ENCODE measurements at places on chromosomes 7 and 10.

DNA sequence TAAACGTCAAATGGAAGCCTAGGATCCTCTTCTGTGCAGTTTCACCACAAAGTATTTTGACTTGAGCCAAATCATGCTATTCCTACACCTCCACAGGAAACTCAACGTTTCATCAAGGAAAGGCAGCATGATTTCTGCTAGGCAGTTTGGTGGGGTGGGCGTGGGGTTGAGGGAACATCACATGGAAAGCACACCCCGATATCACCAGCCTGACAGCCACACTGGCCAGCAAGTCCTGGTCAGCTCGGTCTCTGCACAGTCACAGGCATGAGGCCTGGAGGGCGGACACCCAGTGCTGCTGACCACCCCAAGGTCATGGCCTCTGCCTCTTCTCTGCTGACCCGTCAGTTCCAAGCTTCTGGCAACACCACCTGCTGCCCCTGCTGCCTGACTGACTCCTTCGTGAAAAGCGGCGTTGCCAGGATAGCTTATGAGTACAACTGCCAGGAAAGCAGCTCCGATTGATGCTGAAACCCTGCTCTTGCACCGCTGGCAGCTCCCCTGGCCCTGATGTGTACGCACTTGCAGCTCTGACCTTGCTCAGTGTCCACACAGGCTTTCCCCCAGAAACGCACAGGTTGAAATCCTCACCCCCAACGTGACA lies 171.5 kb downstream of the DIP2C start:
- no peak for DNase-seq

GRCh38 chr7:126398285-126398684 lies 854.5 kb downstream of the GRM8 start:
- DNase-seq: no peak

- DNase-seq: no peak
These were observed 25.7 kb downstream of the OPALIN start for GRCh38 chr10:96333101-96333500.

DNA sequence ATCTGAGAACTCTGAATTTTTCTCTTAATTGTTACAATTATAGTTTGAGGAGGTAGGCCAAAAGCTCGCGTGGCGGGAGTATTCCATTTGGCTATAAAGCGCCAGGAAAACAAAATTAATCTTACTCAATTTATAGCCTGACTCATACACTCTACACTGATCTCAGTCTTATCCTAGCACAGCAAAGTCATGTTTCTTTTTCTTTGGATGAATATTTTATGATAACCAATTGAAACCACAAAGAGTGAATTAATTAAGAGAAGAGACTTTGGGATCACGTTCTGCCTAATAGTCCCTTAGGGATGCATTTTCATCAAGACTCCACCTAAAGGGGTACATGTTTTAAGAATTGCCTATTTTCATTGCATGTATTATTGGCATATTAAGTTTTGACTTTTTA lies 420.8 kb downstream of the HGF start:
- DNase-seq: no peak

DNA sequence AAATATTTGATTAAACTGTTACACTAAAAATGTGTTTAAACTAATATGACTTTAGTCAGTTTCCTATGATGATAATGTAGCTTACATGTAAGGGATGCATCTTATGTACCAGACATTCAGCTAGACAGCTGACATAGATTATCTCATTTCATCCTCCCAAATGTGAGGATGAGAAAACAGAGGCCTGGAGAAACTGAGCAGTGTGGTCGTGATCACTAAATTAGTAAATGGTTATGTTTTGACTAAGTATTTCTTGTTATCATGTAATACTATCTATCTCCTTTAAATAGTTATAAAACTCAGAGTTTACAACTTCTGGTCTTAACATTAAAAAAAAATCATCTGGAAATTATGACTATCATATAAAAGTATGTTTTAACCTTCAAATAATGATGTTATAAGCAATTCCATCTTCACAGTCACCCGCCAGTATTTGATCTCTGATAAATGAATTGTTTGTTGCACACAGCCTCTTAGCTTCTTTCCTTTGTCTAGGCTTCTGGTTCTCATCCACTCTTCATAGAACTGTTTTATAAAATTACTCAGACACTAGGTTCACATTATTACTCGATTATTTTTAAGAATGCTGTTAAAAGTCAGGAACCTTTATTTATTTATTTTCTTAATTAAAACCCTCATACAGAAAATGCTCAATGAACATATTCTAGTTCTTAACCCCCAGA lies 33.6 kb upstream of the HDAC9 start:
- no peak for DNase-seq

GRCh38 chr7:151799506-151799905 lies 77.4 kb downstream of the PRKAG2 start:
- DNase-seq: no peak

GRCh38 chr7:95811846-95812445 lies 39.6 kb downstream of the DYNC1I1 start:
- DNase-seq: peak; percentile 53

DNA sequence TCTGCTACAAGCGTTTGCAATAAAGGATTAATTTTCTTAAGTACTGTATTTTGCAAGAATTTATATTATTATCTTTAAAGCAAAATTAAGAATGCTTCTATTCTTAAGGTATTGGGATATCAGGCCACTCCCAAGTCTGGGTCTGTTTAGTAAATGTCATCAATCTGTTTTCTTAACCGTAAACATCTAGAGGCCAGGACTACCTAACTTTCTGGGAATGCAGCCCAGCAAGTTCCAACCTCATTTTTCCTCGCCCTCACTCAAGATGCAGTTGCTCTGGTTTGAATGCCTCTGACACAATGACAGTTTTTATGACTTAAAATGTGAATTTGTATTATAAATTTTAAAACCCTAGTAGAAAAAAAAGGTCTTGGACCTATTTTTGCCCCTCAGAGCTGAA lies 143.5 kb downstream of the INHBA start:
- DNase-seq: no peak

DNA sequence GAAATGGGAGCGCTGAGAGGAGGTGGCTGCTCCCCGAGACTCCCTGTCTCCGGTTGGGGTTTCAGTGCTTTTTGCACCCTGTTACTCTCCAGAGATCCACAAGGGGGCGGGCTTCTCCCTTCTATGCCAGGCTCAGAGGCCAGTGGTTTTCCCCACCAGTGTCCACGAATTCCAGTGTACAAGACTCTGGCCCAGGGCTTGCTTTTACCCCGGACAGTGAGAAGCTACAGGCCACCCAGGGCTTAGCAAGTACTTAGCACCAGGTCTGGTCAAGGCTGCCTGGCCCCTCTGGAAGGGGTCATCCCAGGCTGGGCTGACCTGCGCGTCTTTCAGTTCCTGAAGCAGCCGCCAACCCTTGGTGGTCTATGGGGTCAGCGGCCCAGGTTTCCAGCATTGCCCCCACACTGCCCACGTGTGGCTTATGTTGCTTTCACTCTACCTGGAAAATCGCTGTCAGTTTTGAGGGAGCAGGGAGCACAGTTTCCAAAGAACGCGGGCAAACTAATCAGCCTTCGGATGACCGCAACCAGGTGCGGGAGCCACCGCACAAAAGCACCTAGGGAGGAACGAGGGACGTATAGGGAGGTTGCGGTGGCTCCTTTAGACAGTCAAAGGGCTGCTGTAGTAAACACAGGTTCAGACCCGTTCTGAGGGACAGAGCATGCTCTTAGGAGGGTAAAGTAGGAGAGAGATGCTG lies 6.8 kb downstream of the CYP26A1 start:
- DNase-seq: peak; percentile 44

DNA sequence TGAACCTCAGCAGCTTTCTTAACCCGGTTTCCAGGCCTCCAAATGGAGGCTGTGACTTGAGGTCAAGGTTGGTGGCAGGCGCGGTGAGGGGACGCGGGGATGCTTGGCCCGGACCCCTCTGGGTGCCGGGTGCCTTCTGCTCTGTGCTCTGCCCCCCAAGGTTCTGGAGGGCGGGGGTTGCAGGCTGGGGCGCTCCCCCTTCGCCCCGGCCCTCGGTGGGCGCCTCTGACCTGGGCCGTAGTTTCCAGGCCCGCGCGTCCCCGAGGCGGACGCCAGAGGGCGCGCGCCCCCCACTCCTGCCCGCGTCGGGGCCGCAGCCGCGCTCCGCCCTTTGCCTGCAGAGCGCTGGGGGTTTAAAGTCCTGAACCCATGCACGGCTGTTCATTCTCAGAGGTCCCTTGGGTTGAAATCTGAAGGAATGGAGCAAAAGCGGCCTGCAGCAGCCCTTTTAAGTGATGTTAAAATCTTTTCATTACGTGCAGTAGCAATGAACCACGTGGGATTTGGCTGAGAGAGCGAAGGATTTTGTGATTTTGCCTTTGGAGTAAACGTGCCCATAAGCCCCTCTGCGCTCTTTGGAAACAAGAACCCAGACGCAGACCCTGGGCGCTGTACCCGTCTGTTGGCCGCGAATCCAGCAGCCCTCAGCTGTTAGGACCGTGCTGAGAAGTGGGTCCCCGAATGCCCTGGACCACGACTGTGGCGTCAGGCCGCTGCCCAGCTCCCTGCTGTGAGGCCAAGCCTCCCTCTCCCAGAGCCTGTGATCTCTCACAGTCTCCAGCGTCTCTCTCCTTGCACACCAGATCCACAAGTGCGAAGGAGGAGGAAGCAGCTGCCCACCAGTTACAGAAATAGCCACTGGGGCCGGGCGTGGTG lies 135.0 kb downstream of the ACTR3B start:
- peak; percentile 46 for DNase-seq

DNA sequence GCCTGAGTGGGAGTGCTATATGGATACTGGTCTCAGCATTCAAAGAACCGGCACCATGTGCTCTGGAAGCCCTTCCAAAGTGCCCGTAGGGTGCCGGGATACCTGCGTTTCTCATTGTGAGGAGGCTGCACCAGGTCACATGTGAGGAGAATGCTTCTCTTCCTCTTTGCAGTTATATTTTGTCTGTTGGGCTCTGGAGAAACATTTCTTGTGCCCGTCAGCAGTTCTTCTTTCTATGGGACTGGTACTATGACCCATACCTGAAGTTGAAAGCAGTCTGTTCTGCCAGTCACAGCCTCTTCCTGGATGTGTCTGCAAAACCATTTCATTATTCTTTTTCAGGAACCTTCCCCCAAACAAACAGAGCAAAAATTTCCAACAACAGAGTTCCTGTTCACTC lies 465.0 kb downstream of the SUGCT start:
- no peak for DNase-seq

DNA sequence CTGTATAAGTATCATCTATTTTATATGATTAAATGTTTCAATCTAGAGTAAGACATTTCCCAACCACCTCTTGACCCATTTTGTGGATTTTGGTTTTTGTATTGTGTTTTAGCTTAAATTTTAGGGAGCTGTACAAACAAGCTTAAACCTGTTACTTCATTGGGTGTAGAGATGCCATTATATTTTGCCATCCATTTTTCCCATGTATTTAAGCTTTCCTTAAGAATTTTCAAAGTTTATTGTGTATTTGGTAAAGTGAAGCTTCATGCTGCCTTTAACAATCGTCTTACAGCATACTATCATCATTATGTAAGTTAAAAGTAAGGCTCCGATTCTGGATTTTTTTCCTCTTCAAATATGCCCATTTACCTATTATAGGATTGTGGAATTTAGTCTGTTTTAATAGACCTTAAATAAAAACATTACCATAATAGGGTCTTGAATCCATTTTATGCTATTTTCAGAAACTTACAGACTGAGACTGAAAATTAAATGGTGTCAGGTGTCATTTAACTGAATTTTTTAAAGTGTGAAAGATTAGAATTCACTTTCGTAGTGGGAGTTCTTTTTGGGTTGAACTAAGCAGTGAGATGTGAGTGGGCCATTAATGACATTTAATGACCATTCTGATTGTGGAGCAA lies 2.2 kb downstream of the KMT2E start:
- no peak for DNase-seq

DNA sequence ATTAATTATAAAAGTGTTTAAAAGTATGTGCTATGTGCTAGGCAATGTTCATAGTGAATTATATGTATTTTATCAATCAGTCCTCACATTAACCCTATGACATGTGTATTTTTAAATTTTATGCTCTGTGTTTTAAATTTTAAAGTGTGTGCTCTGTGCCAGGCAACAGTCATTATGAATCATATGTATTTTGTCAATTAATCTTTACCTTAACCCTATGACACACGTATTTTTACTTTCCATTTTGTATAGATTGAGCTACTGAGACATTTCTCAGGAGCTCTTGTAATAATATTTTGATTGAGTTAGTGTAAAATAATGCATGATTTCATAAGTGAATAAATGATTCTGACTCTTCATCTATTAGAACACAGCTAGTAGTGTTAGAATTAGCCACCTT lies 117.8 kb downstream of the THSD7A start:
- no peak for DNase-seq

GRCh38 chr7:151607464-151607867 lies 87.8 kb upstream of the RHEB start:
- DNase-seq: peak; percentile 90

- DNase-seq: no peak
These were observed 1214.4 kb upstream of the C7orf33 start for GRCh38 chr7:147376192-147376591.

- no peak for DNase-seq
These were observed 148.4 kb downstream of the INHBA start for GRCh38 chr7:41554481-41554880.

DNA sequence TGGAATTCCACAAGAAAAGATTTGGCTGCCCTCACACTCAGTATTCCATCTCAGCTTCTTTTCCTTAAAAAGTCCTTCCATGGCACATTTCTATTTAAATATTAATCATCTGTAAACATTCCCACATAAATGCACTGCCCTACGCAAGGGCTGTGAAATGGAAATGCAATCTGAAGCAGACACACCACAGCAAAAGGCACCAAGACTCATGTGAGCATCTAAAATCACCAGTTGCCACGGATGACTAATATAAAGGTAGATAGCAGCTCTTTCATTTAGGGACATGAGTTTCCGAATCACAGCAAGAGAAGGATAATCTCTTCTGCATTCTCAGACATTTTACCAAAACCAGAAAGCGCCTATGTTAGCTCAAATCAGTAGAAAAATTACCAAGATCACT lies 31.6 kb downstream of the COA1 start:
- DNase-seq: no peak

DNA sequence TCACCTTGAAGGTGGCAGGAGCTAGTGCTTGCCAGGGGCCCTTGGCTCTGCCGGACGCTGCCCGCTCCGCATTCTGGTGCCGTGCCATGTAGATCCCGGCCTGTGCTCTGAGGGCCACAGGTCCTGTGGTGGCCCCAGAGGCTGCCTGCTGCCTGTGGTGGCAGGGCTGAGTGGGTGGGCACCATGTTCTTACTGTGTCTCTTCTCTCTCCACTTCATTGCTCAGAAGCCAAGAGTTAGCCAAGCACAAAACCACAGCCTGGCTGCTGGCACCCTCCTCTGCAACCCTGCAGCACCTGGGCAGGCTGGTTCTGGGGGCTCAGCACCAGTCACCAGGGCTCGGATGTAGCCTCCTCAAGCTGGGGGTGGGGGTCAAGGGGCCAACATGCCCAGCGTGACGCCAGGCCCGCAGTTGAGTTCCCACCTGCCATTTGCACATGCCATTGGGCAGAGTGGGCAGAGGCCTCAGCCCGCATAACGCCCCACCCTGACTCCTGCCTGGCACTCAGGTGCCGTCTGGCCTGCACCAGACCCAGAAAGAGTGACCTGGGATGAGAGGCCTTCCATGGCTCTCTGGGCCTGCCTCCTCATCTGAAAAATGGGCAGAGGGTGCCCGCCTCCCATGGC lies 16.3 kb downstream of the ZMIZ1 start:
- no peak for DNase-seq

GRCh38 chr7:92695308-92696261 lies 105.4 kb upstream of the FAM133B start:
- peak; percentile 79 for DNase-seq

- DNase-seq: no peak
These were observed 52.6 kb downstream of the PTEN start for GRCh38 chr10:87915989-87916388.

- no peak for DNase-seq
These were observed 49.7 kb downstream of the ZMYND11 start for GRCh38 chr10:184911-185310.
